GM23248 (cell line): ENCODE measurements at places on chromosomes 4 and X. TPM values are rescaled to one million over a fixed set of nuclear protein-coding genes. Genes with fewer than 3 reads are reported as not detected.

Gene RRH
- total RNA-seq = 0.13 TPM in 1 of 2 replicates, not detected in the other

Gene FAM184B
- not detected in 2 replicates for total RNA-seq

Gene F8A2
- not detected in 2 replicates for total RNA-seq

DNA sequence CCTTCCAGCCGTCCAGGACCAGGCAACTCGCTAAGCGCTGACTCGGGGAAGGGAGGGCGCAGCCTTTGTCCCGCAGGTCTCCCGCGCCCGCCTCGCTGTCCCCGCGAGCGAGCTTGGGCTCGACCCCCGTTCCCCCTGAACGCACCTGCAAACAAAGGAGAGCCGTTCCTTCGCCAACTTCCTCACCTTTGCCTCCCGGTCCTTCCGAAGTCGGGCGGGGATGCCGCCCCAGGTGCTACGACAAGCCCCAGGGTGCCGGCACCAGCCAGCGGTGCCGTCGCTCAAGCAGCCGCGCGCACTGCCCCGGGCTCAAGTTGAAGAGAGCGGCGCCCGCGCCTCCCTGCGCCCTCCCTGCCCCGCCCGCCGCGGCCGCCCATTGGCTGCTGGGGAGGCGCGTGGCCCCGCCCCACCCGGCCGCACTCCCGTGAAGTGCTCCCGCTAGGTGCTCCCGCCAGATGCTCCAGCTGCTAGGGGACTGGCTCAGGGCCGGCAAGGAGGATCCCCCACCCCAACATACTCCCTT, 107.1 kb downstream of the NSUN7 start:
- no peaks in the 10 kb centered on the region for H3K4me1 ChIP-seq
- H3K27ac ChIP-seq = no peak overlapping the region
- no peaks in the 10 kb centered on the region for H3K36me3 ChIP-seq
- peak; percentile 61 for DNase-seq

GRCh38 chrX:49842621-49843020, 13.5 kb downstream of the PAGE4 start:
- no peak overlapping the region for H3K27ac ChIP-seq
- no peaks in the 10 kb centered on the region for H3K4me1 ChIP-seq
- no peaks in the 10 kb centered on the region for H3K36me3 ChIP-seq
- DNase-seq = no peak

- H3K36me3 ChIP-seq = no peaks in the 10 kb centered on the region
- H3K27ac ChIP-seq = no peak overlapping the region
- no peak overlapping the region for H3K4me3 ChIP-seq
- H3K4me1 ChIP-seq = peaks cover 6% of the 10 kb centered on the region
- no peaks in the 10 kb centered on the region for H3K27me3 ChIP-seq
Measured at GRCh38 chr4:70925899-70926635, 23.9 kb downstream of the MOB1B start.

GRCh38 chr4:61514991-61515390, 314.9 kb downstream of the ADGRL3 start:
- H3K27ac ChIP-seq = no peak overlapping the region
- DNase-seq = no peak
- no peaks in the 10 kb centered on the region for H3K27me3 ChIP-seq
- H3K4me1 ChIP-seq = no peaks in the 10 kb centered on the region
- no peak overlapping the region for H3K4me3 ChIP-seq

DNA sequence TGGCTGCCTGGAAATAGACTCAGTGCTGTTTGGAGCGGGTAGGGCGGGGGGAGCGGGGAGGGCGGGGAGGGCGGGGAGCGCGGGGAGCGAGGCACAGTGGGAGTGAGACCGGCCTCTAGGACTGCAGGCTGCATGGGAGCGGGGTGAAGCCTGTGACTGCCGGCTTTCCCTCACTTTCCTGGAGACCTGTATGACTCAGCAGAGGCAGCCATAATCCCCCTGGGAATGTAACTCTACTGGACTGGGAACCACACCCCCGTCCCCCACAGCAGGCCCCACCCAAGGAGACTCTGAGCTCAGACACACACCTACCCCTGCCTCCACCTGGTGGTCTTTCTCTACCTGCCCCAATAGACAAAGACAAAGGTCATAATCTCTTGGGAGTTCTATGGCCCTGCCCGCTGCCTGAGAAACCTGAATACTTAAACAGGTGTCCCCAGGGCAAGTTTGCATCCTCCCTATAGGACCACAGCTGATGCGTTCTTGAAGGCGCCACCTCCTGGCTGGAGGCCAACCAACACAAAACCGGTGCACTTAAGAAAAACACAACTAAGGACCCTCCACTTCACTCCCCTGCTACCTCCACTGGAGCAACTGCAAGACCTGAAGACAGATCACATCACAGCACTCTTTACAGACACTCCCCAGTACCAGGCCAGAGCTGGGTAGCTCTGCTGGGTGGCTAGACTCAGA, 18.0 kb downstream of the HDAC8 start:
- H3K4me1 ChIP-seq = no peaks in the 10 kb centered on the region
- no peak for DNase-seq
- H3K4me3 ChIP-seq = no peak overlapping the region
- H3K36me3 ChIP-seq = no peaks in the 10 kb centered on the region
- H3K27me3 ChIP-seq = no peaks in the 10 kb centered on the region
- H3K27ac ChIP-seq = no peak overlapping the region

DNA sequence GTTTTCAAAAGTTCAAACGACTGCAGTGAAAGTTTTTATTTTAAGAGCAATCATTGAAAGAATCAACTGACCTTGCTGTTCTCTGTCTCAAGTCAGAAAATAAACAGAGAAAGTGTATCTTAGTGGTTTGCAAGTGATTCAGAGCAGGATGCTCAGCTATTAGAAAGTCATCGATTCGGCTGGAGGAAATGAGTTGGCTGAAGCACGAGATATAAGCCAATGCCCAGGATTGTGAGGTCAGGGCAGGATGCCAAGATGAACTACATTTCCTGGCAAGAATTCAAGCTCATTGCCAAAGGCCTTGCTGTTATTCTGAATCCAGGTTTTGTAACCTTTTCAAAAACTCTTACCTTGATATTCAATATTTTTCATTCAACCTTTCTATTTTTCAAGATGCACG, 541.4 kb upstream of the BOD1L1 start:
- H3K27me3 ChIP-seq = no peaks in the 10 kb centered on the region
- H3K27ac ChIP-seq = peak overlapping the region; percentile 45
- no peaks in the 10 kb centered on the region for H3K36me3 ChIP-seq
- peaks cover 26% of the 10 kb centered on the region for H3K4me1 ChIP-seq
- no peak overlapping the region for H3K4me3 ChIP-seq

GRCh38 chr4:181755846-181756245, 487.4 kb upstream of the TENM3 start:
- no peak overlapping the region for H3K27ac ChIP-seq
- H3K4me3 ChIP-seq = no peak overlapping the region
- H3K36me3 ChIP-seq = no peaks in the 10 kb centered on the region
- no peaks in the 10 kb centered on the region for H3K27me3 ChIP-seq
- H3K4me1 ChIP-seq = no peaks in the 10 kb centered on the region

DNA sequence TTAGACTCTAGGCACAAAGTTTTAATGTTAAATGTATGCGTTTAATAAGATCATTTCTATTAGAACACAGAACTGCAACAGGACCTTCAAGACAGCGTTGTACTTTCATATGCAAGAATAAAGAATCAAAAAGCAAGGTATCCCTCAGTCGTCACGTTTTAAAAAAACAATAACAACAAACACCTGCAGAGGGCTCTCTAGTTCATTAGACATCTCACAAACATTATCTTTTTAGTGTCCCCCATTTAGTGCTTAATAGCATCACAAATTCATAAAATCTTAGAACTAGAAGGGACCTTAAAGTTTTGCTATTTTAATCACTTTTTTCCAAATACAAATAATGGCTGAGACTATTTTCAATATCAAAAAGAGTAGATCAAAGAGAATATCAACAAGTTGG, 236.6 kb downstream of the DCHS2 start:
- no peaks in the 10 kb centered on the region for H3K4me1 ChIP-seq
- no peak overlapping the region for H3K4me3 ChIP-seq
- H3K27me3 ChIP-seq = no peaks in the 10 kb centered on the region
- DNase-seq = no peak
- H3K27ac ChIP-seq = no peak overlapping the region
- H3K36me3 ChIP-seq = no peaks in the 10 kb centered on the region

DNA sequence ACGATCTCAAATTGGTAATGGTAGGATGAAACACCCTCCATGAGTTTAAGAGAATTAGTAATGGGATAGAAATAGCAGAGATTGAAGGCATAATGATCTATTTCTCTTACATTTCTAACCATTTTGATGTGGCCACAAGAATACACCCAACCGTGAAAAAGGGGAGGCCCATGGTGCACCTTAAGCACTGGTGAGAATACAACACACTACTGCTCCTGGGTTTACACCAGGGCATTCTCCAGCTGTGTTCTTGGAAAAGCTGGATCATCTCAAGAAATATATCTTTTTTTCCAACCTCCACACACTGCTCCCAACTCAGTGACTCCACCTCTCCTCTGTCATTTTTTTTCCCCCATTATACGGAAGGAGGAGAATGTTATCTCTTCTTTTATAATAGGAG, 1.5 kb downstream of the QRFPR start:
- H3K27ac ChIP-seq = no peak overlapping the region
- no peaks in the 10 kb centered on the region for H3K36me3 ChIP-seq
- no peak for DNase-seq
- no peak overlapping the region for H3K4me3 ChIP-seq
- peaks cover 47% of the 10 kb centered on the region for H3K27me3 ChIP-seq

DNA sequence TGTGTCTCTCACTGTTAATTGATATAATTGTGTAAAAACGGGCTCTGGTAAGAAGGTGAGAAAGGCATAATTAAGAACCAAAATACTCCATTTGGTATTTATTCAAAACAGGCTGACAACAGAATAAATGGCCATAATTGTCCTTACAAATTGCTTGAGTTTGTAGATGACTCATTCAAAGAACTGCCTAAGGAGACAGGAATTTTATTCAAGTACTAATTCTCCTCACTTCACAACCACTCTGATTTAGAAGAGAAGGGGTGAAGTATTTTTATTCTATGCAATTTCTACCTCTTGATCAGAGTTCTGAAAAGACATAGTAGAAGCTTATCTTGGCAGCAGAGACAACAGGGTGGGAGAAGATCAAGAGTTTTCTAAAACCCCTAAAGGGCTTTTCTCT, 43.1 kb downstream of the ATP11C start:
- no peak overlapping the region; the same call in 1 of the 2 replicates for H3K27ac ChIP-seq
- no peak overlapping the region for H3K4me3 ChIP-seq
- H3K4me1 ChIP-seq = peaks cover 28% of the 10 kb centered on the region
- no peaks in the 10 kb centered on the region for H3K27me3 ChIP-seq

DNA sequence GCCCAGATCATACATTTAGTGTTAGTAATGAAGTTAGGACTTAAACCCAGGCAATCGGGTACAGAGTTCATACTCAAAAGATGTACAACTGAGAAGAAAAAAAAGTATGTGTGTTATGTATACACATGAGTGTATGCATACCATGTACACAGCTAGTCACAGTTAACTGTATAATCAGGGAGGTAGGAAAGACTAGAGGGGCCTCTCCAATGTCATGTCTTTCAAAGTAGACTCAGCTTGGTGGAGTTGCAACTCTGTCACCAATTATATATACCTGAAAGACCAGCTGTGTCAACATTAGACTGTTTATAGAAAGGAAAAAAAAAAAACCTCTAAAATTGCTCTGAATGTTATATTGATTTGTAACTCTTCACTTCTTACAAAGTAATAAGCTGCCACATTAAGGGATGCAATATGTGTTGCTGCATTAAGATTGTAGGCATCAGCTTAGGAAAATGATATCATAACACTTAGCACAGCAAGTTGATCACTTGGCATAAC, 167.5 kb downstream of the DCTD start:
- no peak overlapping the region for H3K4me3 ChIP-seq
- no peak overlapping the region for H3K27ac ChIP-seq
- H3K36me3 ChIP-seq = no peaks in the 10 kb centered on the region
- no peaks in the 10 kb centered on the region for H3K27me3 ChIP-seq

GRCh38 chr4:75633846-75634245, 3.5 kb upstream of the CDKL2 start:
- peaks cover 14% of the 10 kb centered on the region; the same call in 1 of the 2 replicates for H3K4me1 ChIP-seq
- no peak overlapping the region for H3K27ac ChIP-seq
- no peaks in the 10 kb centered on the region for H3K36me3 ChIP-seq
- peak; percentile 58 for DNase-seq
- H3K4me3 ChIP-seq = no peak overlapping the region

DNA sequence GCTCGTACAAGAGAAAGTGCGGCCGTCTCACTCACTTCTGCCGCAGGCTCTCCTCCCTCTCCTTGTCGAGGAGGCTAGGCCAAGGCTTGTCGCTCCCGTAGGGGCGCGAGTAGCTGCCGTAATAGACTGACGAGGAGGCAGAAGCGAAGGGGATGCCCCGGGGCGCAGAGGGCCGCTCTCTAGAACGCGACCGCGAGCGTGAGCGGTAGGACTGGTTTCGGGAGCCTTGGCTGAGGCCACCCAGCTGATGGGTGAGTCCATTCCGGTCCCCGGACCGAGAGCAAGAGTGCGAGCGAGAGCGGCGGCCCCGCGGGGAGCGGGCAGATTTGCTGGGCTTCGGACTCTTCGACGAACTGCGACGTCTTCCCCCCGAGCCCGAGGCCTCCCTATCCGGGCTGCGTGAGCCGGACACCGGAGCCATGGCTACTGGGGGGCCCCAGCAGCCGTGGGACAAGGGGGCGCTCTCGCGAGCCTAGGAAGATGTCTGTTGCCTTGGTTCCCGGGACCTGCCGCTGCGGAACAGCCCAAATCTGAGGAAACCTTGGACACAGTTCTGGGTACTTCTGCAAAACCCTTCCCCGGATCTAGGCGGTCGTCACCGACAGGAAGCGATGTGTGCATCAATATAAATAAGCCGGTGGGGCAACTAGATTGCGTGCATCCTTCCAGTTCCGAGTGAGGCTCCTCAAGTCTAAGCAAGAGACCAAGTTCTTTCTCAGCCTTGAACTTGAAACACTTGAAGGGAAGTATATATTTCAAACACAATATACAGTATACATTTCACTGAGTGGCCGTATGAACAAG, at the start of gene NKAP:
TSS of gene NKAP (minus strand) at position 567 of the 804 bp plus-strand sequence. CDS start at position 421, 146 bp downstream.
- H3K27ac ChIP-seq = peak within 1 kb of the TSS; percentile 91
- H3K36me3 ChIP-seq = no peaks in the 10 kb centered on the region
- no peaks in the 10 kb centered on the region for H3K27me3 ChIP-seq
- H3K4me1 ChIP-seq = 0 out of 2 replicates have a peak, but pooled peaks cover 5% of the 10 kb centered on the region

GRCh38 chr4:25050370-25051078, 19.8 kb upstream of the LGI2 start:
- no peak for DNase-seq
- no peaks in the 10 kb centered on the region for H3K36me3 ChIP-seq
- no peaks in the 10 kb centered on the region for H3K4me1 ChIP-seq

DNA sequence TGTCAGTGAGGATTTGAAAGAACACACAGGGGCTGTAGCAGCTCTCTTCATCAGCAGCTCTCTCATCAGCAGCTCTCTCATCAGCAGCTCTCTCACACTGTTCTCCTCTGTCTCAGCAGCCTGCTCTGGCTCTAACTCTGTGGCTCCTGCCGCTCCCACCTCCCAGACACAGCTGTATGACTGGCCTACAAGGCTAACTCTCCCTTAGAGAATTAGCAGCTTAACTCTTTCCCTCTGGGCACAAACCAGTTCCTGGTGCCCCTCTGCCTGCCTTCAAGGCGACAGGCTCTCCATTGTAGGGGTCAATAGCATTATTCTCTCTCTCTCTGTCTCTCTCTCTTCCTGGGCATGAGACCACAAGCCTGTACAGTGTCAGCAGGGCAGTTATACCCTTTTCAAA, 385.6 kb upstream of the PCDH10 start:
- no peaks in the 10 kb centered on the region for H3K36me3 ChIP-seq
- no peak overlapping the region for H3K27ac ChIP-seq
- H3K4me3 ChIP-seq = no peak overlapping the region
- H3K27me3 ChIP-seq = no peaks in the 10 kb centered on the region

GRCh38 chr4:32031026-32031425, 1310.9 kb downstream of the PCDH7 start:
- no peaks in the 10 kb centered on the region for H3K27me3 ChIP-seq
- no peak overlapping the region for H3K4me3 ChIP-seq
